ENCODE measurements at places on chromosomes 7 and 10.

DNA sequence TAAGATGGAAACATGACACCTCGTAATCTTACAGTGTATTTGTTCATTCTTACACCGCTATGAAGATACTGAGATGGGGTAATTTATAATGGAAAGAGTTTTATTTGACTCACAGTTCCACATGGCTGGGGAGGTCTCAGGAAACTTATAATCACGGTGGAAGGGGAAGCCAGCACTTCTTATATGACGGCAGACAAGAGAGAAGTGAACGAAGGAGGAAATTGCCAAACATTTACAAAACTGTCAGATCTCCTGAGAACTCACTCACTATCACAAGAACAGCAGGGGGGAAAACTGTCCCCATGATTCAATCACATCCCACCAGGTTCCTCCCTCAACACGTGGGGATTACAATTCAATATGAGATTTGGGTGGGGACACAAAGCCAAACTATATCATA lies 282.3 kb downstream of the HGF start:
- DNase-seq: no peak

- DNase-seq: no peak
Measured at GRCh38 chr7:151853896-151854719, 22.8 kb downstream of the PRKAG2 start.

DNA sequence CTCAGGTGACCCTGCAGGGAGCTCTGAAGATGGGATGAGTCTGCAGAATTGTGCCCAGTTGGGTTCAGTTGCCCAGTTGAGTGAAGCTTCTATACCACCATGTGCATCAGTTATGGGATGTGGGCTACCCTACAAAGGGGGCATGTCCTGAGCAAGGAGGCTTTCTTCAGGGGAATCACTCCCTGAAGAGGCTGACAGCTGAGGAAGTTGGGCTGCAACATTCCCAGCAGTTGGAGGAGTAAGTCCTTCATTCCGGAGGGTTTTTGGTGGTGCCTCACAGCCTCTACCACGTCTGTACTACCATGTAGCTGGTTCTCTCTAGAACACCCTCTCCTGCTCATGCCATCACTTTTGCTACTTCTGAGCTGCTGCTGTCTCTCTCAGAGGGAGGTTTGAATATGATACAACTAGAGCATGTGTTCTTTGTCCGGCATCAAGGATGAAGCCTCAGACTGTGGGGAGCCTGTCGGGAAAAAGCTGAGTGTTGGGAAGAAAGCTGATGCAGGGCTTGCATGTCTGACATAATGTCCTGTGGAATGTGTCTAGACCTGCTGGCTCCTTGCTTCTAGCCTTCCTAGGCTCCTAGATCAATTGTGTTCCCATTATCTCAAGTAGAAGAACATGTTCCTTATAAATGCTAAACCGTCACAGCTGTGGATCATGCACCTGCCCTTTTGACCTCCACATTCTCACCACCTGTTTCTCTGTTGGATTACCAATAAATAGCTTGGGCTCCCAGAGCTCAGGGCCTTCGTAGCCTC lies 355.8 kb downstream of the CCSER2 start:
- no peak for DNase-seq

GRCh38 chr7:13144673-13145072 lies 457.2 kb downstream of the ARL4A start:
- DNase-seq: no peak

- DNase-seq: no peak
Measured at GRCh38 chr10:44102726-44103255, 282.1 kb downstream of the CXCL12 start.

Measured in NCI-H1092 (cell line).